ENCODE measurements at places on chromosomes 7 and 10.
A peak's percentile ranks its signal among the peaks of the same experiment; 100 is the strongest.

DNA sequence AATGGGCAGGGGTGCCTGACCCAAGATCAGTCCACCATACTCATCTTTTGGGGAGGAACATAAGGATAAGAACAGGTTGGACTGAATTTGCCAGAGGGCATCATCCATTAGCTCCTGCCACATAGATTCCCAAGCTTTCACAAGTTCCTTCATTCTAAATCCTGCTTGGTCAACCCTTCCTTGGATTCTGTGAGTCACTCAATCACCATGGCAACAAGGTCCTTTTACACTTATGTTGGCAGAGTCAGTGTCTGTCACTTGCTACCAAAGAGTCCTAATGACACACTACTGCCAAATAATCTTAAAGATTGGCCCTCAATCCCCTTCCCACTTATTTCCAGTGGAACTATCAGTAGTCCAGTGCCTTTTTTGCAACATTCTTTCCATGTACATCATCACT, 5.0 kb upstream of the LGI1 start:
- DNase-seq, result peak; percentile 20

GRCh38 chr7:77759294-77759889, 38.8 kb downstream of the TMEM60 start:
- DNase-seq, result peak; percentile 77

GRCh38 chr10:66151346-66151745, 774.5 kb upstream of the LRRTM3 start:
- DNase-seq, result no peak

DNA sequence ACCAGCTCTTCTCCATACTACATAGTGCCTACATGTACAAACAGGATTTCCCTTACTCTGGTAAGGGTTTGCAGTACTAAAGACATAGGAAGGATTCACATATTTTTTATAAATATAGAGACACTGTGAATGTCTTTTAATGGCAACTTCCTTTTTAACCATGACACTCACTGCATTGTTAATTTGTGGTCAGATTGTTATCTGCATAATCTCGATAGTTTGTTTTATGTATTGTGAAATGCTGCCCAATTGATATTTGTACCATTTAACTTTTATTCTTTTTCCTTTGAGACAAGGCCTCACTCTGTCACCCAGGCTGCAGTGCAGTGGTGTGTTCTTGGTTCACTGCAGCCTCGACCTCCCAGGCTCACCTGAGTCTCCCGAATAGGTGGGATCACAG, 39.7 kb downstream of the SP8 start:
- DNase-seq, result no peak

- no peak for DNase-seq
Observed at GRCh38 chr7:107384025-107384424, 85.8 kb upstream of the GPR22 start.

DNA sequence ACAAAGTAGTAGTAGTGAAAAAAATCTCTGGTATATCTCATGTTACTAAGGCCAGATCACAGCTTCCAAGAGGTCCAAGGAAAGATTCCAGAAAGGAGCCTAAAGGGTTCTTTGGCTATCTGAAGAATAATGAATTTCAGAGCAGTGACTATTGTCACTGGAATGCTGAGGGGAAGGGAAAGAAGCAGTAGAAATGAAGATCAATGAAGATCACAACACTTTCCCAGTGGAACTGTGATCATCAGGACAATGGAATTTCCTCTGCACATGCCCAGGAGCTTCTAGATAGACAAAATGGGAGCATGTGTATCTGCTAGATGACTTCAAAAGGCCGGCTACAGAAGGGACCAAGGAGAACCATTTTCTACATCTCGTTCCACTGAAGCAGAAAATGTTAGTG, 219.5 kb upstream of the PHYHIPL start:
- no peak for DNase-seq

- no peak for DNase-seq
Observed at GRCh38 chr7:65382452-65382851, 8.8 kb downstream of the ZNF92 start.

GRCh38 chr7:116212869-116213268, 2.5 kb downstream of the TES start:
- no peak for DNase-seq

- DNase-seq, result no peak
Observed at GRCh38 chr7:111077001-111077400, 13.9 kb upstream of the LRRN3 start.

GRCh38 chr10:4011136-4011812, 226.3 kb upstream of the KLF6 start:
- DNase-seq, result no peak

GRCh38 chr7:47327346-47327697, 254.6 kb downstream of the TNS3 start:
- no peak for DNase-seq

DNA sequence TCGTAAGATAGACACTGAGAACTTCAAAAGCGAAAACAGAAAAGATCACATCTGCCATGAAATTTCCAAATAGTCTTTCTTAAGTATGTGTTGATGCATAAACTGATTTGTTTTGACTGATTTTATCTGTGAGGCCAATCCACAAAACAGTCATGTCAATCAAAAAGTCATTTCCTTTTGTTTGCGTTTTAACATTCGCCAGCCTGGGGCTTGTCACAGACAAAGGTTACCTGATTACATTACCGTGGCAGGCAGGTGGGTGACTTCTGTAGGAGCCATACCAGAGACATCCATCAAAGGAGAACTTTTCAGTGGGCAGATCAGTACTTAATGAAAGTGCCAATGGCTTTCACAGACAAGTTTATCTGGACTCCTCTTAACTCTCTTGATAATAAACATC, 45.5 kb upstream of the BET1 start:
- DNase-seq, result no peak

DNA sequence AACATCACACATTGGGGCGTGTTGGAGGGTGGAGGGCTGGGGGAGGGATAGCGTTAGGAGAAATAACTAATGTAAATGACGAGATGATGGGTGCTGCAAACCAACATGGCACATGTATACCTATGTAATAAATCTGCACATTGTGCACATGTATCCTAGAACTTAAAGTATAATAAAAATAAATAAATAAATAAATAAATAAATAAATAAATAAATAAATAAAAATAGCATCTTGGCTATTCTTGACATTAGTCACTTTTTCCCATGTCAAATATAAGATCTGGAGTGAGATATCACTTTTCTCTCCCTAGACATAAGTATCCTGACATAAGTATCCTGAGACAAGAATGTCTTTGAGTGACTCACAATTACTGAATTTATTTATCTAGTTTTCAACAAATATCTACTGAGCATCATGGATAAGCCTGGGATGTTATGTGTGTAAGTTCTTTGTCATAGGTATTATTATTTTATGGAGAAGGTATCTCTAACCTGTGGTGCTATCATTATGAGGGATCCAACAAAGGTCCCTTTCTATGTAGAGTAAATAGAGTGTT, 691.3 kb downstream of the SORCS1 start:
- DNase-seq, result no peak

DNA sequence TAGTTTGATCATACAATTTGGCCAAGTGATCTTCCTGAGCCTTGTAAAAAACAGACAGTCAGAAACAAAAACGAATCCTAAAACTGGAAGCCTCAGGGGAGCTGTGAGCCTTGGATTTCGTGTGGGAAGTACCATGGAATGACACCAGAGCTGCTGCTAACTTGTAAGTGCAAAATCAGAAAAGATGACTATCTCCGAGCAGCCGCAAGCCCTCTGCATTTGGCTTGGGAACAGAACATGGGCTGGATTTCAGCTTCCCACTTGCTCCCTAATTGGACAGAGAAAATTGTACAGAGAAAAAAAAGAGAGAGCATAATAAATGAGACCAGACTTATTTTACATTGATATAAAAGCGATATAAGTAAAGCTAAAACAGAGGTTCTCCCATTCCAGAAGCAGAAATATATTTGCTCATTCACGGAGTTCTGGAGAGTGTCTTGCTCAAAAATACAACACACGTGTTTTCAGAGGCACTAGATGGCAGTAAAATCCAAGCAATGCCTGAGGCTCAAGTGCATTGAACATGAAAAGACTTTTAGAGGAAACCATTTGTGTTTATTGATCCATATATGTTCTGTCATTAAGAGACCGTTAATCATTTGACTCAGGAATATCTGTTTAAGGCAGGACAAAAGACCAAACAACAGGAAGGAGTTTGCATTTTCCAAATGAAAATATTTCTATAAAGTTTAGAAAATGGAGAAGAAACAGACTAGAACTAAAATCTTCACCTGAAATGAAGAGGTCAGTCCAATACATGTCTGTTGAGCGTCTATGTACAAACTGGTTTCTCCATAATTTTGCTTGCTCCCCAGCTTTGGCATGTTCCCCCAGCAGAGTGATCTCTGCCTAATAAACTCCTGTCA, 78.3 kb upstream of the SLC26A5 start:
- DNase-seq, result peak; percentile 12

- DNase-seq, result no peak
Observed at GRCh38 chr10:11754620-11755019, 12.4 kb downstream of the ECHDC3 start.

GRCh38 chr7:27183682-27184336, 1.2 kb downstream of the HOXA11 start:
- no peak for DNase-seq

DNA sequence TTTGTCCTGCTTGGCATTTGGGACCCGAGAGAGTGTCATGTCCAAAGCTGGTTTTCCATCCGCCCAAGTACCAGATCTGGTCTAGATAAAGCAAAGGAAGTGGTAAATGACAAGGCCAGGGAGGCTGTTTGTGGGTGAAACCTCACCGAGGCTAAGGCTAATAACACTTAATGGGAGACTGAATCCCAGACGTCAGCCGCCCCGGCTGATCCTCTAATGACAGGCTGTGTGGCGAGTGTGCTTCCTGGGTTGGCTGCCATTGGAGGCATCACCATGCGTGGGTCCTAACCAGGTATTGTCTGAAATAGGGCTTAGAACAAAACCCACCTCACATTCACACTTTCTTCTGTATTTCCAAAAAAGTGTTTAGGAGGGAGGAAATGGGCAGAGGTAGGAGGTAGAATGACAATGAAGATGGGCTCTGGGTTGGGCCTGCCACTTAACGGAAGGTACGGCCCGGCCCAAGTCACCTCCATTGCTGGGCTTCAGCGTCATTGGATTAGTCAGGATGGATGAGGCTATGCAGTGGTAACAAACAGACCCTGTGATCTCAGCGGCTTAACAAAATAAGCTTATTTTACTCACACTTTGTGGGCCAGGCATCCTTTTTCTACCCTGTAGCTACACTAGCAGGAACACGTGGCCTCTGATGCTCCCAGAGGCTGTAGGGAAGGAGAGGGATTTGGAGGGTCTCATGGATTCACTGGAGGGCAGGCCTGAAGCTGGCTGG, 59.7 kb downstream of the PROSER2 start:
- no peak for DNase-seq

- no peak for DNase-seq
Observed at GRCh38 chr7:47540387-47541350, 41.2 kb downstream of the TNS3 start.

DNA sequence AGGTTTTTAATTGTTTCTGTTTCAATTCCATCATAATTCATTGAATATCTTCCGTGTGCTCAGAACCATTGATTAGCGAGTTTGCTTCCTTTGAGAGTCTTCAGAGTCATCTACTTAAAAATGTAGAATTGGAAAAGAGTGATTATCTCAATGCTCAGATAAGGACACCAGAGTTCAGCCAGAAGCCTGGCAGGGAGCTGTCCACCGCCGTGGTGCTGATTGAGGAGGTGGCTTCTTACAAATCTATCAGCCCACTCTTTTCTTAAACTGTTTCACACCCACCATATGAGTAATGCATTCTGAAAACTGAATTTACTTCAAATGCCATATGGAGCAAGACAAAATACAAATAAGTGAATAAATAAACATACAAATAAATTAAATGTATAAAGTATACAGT, 79.3 kb downstream of the INSYN2A start:
- DNase-seq, result peak; percentile 64

DNA sequence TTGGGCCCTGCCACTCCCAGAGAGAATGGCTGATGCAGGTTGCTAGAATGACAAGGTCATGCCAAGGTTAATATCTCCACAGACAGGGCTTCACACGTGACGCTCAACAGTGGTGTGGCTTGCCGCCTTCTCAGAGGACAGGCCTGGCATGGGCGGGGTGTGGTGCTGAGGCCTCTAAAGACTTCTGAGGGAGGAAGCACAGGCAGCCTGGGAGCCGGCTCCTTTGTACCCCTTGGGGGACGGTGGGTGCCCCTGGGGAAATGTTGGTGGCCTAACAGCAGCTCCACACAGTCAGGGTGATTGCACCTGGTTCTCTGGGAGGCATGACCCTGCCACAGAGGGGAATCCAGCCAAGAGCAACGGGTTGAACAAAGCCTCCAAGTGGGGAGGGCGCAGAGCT, 115.1 kb downstream of the PKD1L1 start:
- no peak for DNase-seq

GRCh38 chr7:16688249-16688648, 42.3 kb downstream of the BZW2 start:
- no peak for DNase-seq

- DNase-seq, result peak; percentile 76
Observed at GRCh38 chr10:93293999-93294398, 188.1 kb downstream of the MYOF start.

DNA sequence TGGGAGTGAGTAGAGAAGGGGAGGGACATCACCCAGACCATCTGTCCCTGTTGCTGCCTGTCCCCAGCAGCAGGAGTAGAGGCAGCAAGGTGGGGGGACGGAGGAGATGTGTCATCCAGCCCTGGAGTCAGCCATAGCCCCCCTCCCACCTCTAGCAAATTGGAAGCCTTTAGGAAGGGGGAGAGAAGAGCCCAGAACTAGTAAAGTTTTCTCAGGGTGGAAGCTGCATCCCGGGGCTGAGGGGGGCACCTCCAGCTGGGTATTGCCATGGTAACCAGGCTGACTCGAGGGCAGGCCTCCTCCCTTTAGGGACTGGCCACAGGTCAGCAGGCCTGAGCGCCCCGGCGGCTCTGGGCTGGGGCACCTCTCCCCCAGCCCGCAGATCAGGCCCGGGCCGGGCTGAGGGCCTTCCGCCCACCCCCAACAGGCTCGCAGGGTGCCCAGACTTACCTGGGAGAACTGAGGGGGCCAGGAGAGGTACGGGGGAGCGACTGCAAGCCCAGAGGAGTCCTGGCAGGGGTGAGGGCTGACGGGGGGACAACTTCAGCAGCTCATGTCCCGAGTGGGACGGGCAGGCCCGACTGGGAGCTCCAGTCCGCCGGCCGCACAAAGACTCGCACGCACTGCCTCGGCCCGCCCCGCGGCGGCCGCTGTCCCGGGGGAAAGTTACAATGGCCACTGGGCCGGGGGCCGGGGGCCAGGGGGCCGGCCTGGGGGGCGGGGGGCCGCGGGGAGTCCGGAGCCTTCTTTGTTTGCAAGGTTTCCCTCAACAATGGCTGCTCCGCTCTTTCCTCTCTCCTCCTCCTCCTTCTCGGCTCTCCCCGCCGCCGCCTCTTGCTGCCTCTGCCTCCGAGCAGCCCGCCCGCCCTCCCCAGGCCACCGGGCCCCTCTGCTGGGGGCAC, 6.0 kb downstream of the LDB1 start:
- no peak for DNase-seq

DNA sequence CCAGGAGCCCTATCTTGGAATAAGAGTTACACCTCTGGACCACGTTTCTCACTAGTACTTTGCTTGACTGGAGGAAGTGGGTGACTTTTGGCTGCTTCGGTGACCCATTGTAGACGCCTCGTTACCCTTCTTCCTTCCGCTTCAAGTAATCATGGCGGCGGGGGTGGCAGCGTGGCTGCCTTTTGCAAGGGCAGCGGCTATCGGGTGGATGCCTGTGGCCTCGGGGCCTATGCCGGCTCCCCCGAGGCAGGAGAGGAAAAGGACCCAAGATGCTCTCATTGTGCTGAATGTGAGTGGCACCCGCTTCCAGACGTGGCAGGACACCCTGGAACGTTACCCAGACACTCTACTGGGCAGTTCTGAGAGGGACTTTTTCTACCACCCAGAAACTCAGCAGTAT, 1.5 kb downstream of the KCND2 start:
- no peak for DNase-seq

GRCh38 chr7:138212314-138212713, 136.1 kb downstream of the AKR1D1 start:
- DNase-seq, result no peak

All from kidney glomerular epithelial cell (primary cell).